CD8-positive, alpha-beta T cell (primary cell): ENCODE measurements at places on chromosomes 6 and 20.

DNA sequence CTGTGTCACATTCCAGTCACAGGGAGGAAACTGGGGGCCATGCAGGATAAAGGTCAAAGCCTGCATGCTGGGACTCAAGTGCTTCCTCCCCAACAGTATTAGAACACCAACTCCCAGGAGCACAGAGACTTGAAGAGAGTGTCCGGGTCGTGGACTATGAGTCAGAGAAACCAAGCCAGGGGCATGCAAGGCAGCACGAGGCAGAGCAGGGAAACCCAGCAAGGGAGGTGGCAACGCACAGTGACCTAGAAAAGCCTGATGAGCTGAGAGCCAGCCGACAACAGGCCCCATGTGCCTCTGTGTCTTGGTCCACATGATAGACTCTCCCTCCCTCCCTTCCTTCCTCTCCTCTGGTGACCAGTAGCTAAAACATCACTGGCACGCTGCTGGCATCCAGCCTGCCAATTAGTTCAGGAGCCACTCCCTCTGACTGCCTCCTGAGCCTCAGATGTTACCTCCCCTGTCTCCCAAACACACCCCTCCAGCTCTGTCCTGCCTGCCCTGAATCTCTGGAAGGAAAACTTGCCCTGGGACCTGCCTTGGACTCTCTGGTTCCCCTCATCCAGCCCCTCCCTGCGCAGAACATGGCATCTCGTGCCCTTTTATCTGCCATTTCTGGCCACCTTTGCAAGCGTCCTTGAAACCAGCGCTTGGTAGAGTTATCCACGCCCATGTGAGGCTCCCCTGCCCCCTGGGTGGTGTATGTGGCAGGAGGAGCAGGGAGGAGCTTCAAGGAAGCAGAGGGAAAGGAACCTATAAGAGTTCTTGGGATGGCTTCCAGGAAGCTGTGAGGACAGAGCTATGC lies 16.2 kb upstream of the RNF39 start:
- no peak for DNase-seq

DNA sequence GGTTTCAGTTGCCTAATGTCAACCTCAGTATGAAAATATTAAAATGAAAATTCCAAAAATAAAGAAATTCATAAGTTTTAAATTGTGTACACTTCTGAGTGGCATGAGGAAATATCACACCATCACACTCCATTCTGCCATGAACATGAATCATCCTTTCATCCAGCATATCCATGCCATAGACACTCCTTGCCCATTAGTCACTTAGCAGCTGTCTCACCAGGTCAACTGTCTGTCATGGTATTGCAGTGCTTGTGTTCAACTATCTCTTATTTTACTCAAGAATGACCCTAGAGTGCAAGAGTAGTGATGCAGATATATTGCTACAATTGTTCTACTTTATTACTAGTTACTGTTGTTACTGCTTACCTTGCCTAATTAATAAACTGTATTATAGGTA lies 712.4 kb downstream of the EPHA7 start:
- no peak for DNase-seq

DNA sequence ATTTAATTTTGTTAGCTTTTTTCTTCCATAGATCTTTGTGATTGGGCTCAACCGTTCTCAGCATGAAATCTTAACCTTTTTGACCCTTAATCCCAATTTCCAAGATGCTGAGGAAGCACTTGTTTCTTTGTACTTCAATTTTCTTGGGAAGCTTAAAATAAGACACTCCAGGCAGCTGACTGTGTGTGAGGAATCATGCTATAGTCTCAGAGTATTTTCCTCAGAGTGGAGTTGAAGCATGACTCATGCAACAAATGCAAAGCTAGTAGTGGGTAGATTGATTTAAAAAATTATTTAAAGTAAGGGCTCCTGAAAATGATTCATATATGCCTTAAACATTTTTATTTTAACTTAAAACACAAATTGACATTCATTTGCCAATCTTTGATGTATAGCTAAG lies 168.7 kb downstream of the BTBD3 start:
- DNase-seq: no peak

- no peak for DNase-seq
Observed at GRCh38 chr20:47117371-47117770, 222.7 kb downstream of the EYA2 start.

GRCh38 chr6:43189776-43190304 lies 7.8 kb downstream of the CUL9 start:
- no peak for DNase-seq
